ENCODE measurements at places on chromosomes 2 and 18. TPM values are rescaled to one million over a fixed set of nuclear protein-coding genes. Genes with fewer than 3 reads are reported as not detected.

The FAM237A gene
- total RNA-seq, result not detected

The DSG4 gene
- total RNA-seq, result not detected

The PTPRN gene
- not detected for total RNA-seq

The SLC9A4 gene
- total RNA-seq, result not detected

The ITGA4 gene
- total RNA-seq, result 0.85 TPM

The TTR gene
- not detected for total RNA-seq

The DLX1 gene
- 0.28 TPM for total RNA-seq

The ZNF514 gene
- 14.5 TPM for total RNA-seq

The MOGAT1 gene
- total RNA-seq, result not detected

The LRRTM4 gene
- not detected for total RNA-seq

The FBXO36 gene
- 0.99 TPM for total RNA-seq

The C2orf66 gene
- not detected for total RNA-seq

The TFCP2L1 gene
- 0.17 TPM for total RNA-seq

The IL18RAP gene
- 0.12 TPM for total RNA-seq

DNA sequence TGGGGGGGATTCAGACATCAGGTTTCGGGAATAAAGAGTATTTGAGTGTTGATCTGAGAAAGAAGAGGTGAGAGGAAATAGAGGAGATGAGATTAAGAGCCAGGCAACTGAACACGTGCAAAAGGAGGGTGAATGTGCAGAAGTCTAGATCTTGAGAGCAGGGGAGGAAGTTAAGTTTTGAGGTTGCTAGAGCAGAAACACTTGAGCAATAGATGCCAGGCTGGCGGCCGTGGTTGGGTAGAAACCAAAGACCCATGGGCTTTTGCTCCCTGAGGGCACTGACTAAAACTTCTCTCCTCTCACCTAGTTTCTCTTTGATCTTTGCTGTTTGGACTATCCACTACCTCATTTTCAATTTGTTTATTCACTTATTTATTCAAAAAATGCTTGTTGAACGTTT lies 116.0 kb downstream of the CDC42EP3 start:
- no peaks in the 10 kb centered on the region for H3K27me3 ChIP-seq
- H3K4me3 ChIP-seq, result no peak overlapping the region
- H3K4me1 ChIP-seq, result no peaks in the 10 kb centered on the region
- no peaks in the 10 kb centered on the region for H3K36me3 ChIP-seq

DNA sequence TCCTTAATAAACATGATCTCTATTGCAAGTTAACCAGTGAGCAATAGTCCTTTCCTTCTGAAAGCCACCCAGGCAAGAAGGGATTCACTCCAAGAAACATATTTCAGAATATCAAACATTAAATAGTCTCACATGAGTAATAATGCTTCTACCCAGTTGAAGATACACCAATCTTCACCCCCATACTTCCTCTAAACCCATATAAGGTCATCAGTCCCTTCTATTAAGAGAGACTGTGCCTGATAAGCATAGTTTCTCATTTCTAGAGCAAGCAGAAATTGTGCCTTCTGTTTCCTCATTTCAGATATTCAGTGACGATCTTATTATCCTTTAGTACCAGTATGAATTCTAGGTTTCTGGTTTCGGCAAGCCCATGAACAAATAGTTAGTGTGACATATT lies 64.6 kb downstream of the DSEL start:
- H3K4me1 ChIP-seq, result no peaks in the 10 kb centered on the region
- no peak for DNase-seq
- no peaks in the 10 kb centered on the region for H3K27me3 ChIP-seq
- H3K27ac ChIP-seq, result no peak overlapping the region

DNA sequence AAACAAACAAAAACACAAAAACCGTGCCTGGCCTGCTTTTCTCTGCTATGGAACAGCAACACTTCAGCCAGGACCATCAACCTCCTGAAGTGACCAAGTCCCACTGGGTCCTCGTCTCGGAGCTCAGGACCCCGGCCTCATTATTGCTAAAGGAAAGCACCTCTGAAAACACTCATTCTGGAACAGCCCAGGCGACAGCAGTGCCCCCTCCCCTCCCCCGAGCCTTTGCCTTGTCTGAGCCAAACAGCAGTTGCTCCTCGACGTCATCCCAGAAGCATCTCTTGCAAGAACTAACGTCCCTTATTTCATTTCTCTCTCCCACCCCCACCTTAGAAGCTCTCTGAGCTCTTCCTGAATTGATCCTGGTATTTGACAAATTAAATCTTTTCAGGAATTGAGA lies 27.4 kb downstream of the APCDD1 start:
- DNase-seq, result no peak
- H3K4me3 ChIP-seq, result no peak overlapping the region
- H3K36me3 ChIP-seq, result no peaks in the 10 kb centered on the region
- no peak overlapping the region for H3K27ac ChIP-seq

- no peaks in the 10 kb centered on the region for H3K36me3 ChIP-seq
- H3K4me3 ChIP-seq, result no peak overlapping the region
- H3K27ac ChIP-seq, result no peak overlapping the region
- DNase-seq, result no peak
These were observed 251.9 kb downstream of the FBXO15 start for GRCh38 chr18:73895701-73896100.

GRCh38 chr18:73924307-73924706 lies 223.3 kb downstream of the FBXO15 start:
- H3K4me3 ChIP-seq, result no peak overlapping the region
- no peak for DNase-seq
- H3K36me3 ChIP-seq, result no peaks in the 10 kb centered on the region
- H3K27ac ChIP-seq, result no peak overlapping the region
- H3K4me1 ChIP-seq, result no peaks in the 10 kb centered on the region

DNA sequence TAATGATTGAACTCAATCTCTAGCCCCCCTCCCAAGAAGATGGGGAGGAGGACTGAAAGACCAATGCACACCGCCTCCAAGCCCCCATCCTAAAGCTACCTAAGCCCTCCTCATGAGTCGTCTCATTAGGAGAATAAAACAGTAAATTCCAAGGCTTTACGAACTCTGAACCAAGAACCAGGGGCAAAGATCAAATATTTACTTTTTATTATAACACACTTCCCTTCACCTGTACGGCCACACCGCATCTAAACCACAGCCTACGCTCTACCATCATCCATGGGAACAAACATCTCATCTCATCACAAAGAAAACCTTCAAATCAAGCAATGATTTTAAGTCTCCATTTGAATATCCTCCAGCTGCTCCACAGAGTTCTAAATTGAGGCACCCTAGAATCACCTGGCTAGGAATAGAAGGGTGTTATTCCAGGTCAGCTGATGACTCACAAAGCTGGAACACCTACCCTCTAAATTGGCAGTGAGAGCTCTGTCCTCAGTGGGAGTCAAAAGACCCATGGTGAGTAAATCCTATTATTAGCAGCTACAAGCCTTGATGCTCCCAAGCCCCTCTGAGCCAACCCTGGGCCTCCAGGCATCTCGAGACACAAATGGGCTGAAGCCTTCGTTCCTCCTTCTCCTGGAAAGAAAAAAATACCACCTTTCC lies 45.6 kb upstream of the BZW1 start:
- no peaks in the 10 kb centered on the region for H3K36me3 ChIP-seq
- peak; percentile 59 for DNase-seq
- H3K4me3 ChIP-seq, result no peak overlapping the region
- no peaks in the 10 kb centered on the region for H3K27me3 ChIP-seq

DNA sequence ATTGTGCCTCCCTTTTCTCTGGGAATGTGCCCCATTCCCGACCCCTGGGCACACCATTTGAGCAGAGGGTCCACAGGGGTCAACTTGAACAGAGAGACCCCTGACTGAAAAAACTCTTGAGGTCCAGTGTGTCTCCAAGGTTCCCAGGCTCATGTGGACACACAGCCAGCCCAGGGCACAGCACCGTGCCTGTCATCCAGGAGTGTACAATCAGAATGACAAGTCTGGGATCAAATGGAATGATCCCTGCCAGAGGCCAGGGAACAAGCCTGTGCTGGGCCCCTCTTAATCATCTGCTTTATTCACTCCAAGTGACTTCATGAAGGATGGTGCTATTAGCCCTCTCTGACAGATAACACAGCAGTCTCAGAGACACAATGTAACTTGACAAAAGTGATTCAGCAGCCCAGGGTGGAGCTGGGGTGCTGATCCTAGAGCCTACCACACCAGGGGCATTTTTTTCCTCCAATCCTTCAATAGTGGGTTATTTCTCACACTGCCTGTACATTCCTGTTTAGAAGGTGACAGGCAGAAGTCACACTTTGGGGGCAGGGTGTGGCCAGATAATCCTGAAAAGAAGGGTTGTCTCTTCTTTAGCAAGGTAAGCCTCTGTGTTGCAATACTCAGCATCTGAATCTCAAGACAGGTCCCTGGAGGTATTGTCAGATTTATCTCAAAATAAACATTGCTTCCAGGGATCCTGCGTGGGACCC lies 84.0 kb upstream of the TMEM200C start:
- no peak overlapping the region for H3K27ac ChIP-seq
- H3K4me3 ChIP-seq, result no peak overlapping the region
- no peaks in the 10 kb centered on the region for H3K36me3 ChIP-seq
- no peaks in the 10 kb centered on the region for H3K27me3 ChIP-seq
- DNase-seq, result no peak
- no peaks in the 10 kb centered on the region for H3K4me1 ChIP-seq

GRCh38 chr2:71948781-71949536 lies 198.7 kb downstream of the CYP26B1 start:
- no peak overlapping the region for H3K27ac ChIP-seq
- H3K27me3 ChIP-seq, result no peaks in the 10 kb centered on the region
- peaks cover 15% of the 10 kb centered on the region for H3K4me1 ChIP-seq
- H3K36me3 ChIP-seq, result no peaks in the 10 kb centered on the region
- H3K4me3 ChIP-seq, result no peak overlapping the region

GRCh38 chr2:134897932-134898331 lies 20.7 kb upstream of the CCNT2 start:
- no peaks in the 10 kb centered on the region for H3K27me3 ChIP-seq
- no peaks in the 10 kb centered on the region for H3K4me1 ChIP-seq
- no peak for DNase-seq
- H3K4me3 ChIP-seq, result no peak overlapping the region

GRCh38 chr2:130824492-130825061 lies 12.1 kb upstream of the ARHGEF4 start:
- H3K4me3 ChIP-seq, result no peak overlapping the region
- peaks cover 1% of the 10 kb centered on the region for H3K27me3 ChIP-seq
- H3K36me3 ChIP-seq, result no peaks in the 10 kb centered on the region
- no peaks in the 10 kb centered on the region for H3K4me1 ChIP-seq
- no peak for DNase-seq

GRCh38 chr2:5227062-5227699 lies 465.0 kb upstream of the SOX11 start:
- no peak for DNase-seq
- H3K4me3 ChIP-seq, result no peak overlapping the region
- no peaks in the 10 kb centered on the region for H3K36me3 ChIP-seq
- no peak overlapping the region for H3K27ac ChIP-seq
- no peaks in the 10 kb centered on the region for H3K4me1 ChIP-seq

- H3K4me3 ChIP-seq, result no peak overlapping the region
- no peak overlapping the region for H3K27ac ChIP-seq
- no peaks in the 10 kb centered on the region for H3K27me3 ChIP-seq
- no peaks in the 10 kb centered on the region for H3K36me3 ChIP-seq
- no peaks in the 10 kb centered on the region for H3K4me1 ChIP-seq
- no peak for DNase-seq
These were observed 96.4 kb downstream of the KYNU start for GRCh38 chr2:142973822-142974207.

DNA sequence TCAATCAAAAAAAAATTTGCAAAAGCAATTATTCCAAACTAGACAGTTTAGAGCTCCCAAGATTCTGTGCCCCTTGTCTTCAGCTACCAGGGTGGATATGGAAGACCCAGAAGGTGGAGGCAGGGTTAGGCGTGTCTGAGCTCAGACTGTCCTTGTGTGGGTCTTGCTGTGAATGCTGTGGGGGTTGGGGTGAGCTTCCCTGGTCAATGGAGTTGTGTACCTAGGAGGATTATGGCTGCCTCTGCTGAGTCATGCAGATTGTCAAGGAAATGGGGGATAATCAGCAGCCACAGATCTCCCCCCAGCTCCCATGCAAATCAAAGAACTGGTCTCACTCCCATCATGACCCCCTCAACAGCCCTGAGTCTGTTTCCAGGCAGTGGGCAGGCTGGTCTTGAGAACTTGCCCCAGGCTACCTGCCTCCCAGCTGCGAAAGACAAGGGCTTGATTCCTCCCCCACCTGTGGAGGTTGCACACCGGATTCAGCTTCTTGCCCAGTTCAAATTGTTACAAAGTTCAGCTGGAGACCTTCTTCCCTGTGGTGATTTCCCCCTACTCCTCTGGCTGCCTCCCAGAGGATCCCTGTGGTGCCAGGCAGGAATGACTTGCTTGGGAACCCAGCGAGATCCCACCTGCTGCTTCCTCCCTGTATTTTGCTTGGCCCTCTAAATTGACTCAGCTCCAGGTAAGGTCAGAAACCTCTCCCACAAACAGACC lies 77.0 kb downstream of the RAD51AP2 start:
- no peaks in the 10 kb centered on the region for H3K36me3 ChIP-seq
- H3K4me3 ChIP-seq, result no peak overlapping the region
- DNase-seq, result no peak
- H3K27me3 ChIP-seq, result no peaks in the 10 kb centered on the region
- H3K27ac ChIP-seq, result no peak overlapping the region
- no peaks in the 10 kb centered on the region for H3K4me1 ChIP-seq

GRCh38 chr2:168169097-168169745 lies 78.2 kb downstream of the STK39 start:
- no peaks in the 10 kb centered on the region for H3K27me3 ChIP-seq
- no peak overlapping the region for H3K27ac ChIP-seq
- H3K4me1 ChIP-seq, result no peaks in the 10 kb centered on the region
- no peak overlapping the region for H3K4me3 ChIP-seq
- DNase-seq, result no peak
- no peaks in the 10 kb centered on the region for H3K36me3 ChIP-seq

- no peaks in the 10 kb centered on the region for H3K36me3 ChIP-seq
- no peaks in the 10 kb centered on the region for H3K27me3 ChIP-seq
- H3K4me3 ChIP-seq, result no peak overlapping the region
- no peak for DNase-seq
- H3K27ac ChIP-seq, result no peak overlapping the region
These were observed 128.6 kb downstream of the KCTD1 start for GRCh38 chr18:26419746-26420145.

- H3K27ac ChIP-seq, result no peak overlapping the region
- no peaks in the 10 kb centered on the region for H3K36me3 ChIP-seq
- H3K27me3 ChIP-seq, result no peaks in the 10 kb centered on the region
- no peak overlapping the region for H3K4me3 ChIP-seq
- no peaks in the 10 kb centered on the region for H3K4me1 ChIP-seq
These were observed 219.7 kb downstream of the THSD7B start for GRCh38 chr2:136985044-136985443.
